Stimulated activated CD8-positive, alpha-beta memory T cell treated with anti-CD3 and anti-CD28 coated beads, Interleukin-4, amount 100 ng/mL, for 1 hour (primary cell): ENCODE measurements at places on chromosomes 5 and 9.

- DNase-seq = no peak
These were observed 196.3 kb upstream of the DAPK1 start for GRCh38 chr9:87301371-87301770.

- DNase-seq = no peak
These were observed 93.4 kb downstream of the PPIC start for GRCh38 chr5:122943050-122943698.

DNA sequence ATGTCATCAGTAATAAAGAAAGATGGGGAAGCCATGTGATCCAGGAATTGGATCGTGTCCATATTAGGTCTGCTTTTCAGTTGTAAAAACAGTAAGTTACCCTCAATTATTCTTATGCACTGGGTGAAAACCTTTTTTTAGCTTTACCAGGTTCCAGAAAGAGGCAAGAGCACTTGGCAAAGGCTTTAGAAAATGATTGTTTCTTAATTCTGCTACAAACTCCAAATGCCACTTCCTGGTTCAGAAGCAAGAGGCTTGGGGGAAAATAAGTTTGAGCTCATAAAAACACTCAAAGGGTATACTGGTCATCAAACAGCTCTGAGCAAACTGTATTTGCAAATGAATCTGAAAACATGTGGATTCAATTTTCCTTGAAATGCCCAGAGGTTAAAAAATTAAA, 615.6 kb downstream of the EBF1 start:
- no peak for DNase-seq

DNA sequence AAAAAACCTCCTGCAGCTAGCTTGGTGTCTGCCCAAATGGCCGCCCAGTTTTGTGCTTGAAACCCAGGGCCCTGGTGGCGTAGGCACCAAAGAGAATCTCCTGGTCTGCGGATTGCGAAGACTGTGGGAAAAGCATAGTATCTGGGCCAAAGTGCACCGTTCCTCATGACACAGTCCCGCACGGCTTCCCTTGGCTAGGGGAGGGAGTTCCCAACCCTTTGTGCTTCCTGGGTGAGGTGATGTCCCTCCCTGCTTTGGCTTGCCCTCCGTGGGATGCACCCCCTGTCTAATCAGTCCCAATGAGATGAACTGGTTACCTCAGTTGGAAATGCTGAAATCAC, 83.0 kb upstream of the JAK2 start:
- DNase-seq = no peak

DNA sequence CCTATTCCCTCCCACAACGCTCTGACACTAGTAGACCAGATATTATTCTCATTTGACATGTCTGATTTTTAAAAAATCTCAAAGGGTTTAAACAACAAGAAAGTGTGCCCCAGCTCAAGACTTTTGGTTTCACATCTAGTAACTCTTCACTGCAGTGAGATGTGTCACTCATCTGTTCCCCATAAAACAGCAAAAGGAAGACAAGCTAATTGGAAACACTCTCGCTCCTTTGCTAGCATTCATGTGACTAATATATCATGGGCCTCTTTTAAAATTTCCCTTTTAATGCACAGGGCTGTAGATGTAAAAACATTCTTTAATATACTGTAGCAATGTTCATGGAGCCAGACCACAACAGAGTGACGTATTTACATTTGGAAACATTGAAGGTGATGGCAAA, 372.6 kb downstream of the ZNF608 start:
- DNase-seq = no peak

DNA sequence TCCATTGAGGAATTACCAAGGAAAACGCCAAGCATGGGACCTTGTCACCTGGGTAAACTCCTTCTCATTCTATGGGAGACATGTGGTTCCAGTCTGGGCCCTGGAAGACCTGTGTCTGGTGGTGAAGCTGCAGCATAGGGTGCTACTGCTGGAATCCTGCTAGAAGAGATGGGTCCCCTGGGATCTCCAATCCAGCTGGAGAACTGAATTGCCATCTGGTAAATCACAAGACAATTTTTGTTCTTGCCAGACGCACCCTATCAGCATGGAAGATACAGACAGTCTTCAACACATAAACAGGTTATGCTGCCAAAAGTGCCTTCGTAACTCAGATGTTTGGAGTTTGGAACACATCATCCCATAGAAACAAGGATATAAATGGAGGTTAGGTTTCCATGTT, 424.0 kb upstream of the BRINP1 start:
- DNase-seq = no peak
